ENCODE measurements at places on chromosomes 4 and X.

DNA sequence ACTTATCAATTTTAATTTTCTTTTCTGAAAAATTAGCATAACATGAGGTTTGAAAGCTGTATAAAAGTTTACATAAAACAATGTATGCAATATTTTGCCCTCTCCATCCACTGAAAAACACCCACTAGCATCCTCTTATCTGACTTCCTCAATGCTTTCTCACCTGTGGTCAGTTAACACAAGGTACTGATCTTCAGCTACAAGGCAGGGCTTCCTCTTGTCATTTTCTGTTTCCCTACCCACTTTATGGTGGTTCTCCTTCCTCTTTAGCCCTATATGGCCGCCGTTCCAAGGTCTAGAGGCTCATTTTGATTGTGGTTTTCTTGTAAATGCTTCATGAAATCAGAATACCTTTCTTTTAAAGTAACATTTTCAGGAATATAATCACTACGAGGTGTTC lies 618.6 kb upstream of the CPEB2 start:
- DNase-seq, result no peak

DNA sequence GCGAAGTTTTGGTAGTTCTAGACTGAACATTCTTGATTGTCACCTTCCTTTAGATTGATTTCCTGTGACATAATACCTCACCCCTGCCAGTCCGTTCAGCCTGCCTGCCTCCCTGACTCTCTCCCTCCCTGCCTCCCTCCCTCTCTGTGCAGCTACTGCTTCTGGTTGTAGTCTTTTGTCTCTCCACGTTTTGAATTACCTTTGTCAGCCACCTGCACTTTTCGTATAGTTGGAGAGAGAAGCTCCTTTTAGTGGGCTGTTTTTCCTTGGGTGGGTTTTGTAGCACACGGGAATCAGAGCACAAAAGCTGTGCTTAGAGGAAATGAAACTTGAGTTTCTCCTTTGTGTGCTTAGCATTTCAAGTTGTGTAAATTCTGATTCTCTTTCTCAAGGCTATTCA lies 32.6 kb upstream of the MSMO1 start:
- DNase-seq, result no peak

GRCh38 chrX:41313419-41313818 lies 20.5 kb upstream of the DDX3X start:
- DNase-seq, result no peak

DNA sequence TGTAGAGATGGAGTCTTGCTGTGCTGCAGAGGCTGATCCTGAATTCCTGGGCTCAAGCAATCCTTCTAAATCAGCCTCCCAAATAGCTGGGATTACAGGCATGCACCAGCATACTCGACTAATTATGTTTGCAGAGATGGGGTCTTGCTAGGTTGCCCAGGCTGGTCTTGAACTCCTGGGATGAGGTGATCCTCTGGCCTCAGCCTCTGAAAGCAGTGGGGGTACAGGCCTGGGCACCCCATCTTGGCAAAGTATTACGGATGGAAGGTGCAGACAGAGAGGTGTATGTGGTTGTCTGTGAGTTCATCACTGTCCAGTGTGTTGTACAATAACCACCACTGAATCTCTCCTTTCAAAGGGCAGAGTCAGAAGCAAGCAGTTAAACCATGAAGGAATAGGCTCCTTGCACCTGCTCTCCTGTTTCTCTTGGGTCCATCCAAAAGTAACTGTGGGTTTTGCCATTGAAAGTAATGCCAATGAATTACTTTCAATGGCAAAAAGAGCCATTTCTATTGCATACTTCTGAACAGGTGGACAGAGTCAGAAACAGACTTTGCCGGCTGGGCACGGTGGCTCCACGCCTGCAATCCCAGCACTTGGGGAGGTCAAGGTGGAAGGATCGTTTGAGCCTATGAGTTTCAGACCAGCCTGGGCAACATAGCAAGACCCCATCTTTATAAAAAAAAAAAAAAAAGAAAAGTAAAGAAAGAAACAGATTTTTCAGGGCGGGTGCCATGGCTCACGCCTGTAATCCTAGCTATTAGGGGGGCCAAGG lies 7.0 kb upstream of the AKAP17A start:
- no peak for DNase-seq

- no peak for DNase-seq
These were observed 36.5 kb downstream of the SUPT20HL1 start for GRCh38 chrX:24396931-24397279.

- DNase-seq, result no peak
These were observed 182.7 kb downstream of the KDR start for GRCh38 chr4:54942721-54943120.

DNA sequence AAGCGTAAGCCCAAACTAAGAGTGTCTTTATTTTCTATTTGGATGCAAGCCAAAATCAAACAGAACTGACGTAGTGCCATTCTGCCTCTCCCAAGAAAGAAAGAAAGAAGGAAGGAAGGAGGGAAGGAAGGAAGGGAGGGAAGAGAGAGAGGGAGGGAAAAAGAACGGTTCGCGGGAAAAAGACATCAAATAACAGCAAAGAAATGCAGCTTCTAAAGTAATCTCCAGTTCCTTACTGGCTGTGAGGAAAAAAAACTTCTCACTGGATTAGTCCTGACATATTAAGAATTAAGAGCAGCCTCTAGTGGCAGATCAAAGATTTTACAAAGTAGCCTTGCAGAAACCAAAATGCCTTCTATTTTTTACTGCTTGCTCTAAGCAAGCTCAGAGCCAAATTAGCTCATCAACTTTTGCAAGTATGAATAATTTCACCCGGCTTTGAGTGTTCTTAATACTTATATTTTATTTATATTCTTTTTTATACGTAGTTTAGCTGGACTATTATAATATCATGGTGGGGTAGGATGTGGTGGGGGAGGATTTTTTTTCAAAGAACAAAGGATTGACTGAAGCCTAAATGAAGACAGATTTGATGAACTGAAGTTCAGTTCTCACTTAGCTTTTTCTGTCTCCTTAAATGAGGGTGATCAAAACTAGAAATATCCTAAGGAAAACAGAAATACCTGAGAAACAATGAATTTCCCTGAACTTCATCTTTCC lies 36.6 kb downstream of the PITX2 start:
- peak; percentile 2 for DNase-seq

GRCh38 chr4:183164963-183165362 lies 65.9 kb downstream of the WWC2 start:
- no peak for DNase-seq

GRCh38 chr4:57083090-57083489 lies 27.1 kb downstream of the IGFBP7 start:
- DNase-seq, result no peak

GRCh38 chr4:148946271-148946670 lies 504.1 kb upstream of the NR3C2 start:
- DNase-seq, result no peak

DNA sequence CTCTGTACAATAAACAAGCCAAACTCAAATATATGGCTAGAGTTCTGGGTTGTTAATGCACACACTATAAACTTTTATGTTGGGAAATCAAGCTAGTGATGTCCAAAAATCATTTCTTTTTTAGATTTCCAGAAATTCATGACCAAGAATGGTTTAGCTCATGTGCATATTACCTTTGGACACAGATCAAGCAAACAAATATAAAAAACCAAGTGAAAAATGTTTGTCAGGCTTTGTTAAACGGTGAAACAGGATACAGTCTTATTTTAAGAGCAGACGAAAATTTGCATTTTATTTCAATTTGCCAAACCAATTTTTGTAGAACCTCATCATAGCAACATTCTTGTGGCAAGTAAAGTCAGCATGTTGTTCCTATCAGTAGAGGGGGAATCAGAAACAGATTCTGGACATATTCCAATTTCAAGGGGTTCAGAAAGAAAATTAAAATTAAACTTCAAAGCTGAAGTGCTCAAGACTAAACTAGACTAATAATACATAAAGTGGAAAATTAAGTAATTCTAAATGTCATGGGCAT lies 413.6 kb downstream of the TRIML1 start:
- no peak for DNase-seq

- no peak for DNase-seq
These were observed 468 bp downstream of the GLA start for GRCh38 chrX:101407167-101407747.

GRCh38 chr4:118338981-118339765 lies 13.6 kb downstream of the PRSS12 start:
- peak; percentile 67 for DNase-seq

All from AG04450 (cell line).